ENCODE measurements at places on chromosomes 13 and 19.

DNA sequence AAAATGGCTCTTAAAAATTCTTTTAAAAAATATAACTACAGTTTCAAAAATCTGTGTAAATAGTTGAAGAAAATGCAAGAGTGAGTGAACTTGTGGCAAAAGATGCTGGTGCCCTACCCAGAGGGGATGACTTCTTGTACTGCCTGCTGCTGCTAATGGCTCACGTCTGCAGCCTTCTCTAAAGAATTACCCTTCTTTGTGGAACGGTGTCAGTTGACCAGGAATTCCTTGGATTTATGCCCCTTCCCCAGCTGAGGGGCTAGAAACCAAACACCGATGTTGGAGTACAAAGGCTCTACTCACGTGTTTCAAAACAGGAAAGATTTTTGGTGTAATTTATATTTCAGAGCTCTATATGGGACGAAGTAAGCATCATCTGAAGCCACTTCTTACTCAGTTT lies 1582.8 kb downstream of the OLFM4 start:
- DNase-seq, result no peak

- DNase-seq, result peak; percentile 46
These were observed 102.6 kb upstream of the TSHZ3 start for GRCh38 chr19:31451686-31452330.

GRCh38 chr19:29813642-29814041 lies 1.9 kb downstream of the CCNE1 start:
- DNase-seq, result no peak

GRCh38 chr19:48283908-48284307 lies 14.0 kb downstream of the ZNF114 start:
- DNase-seq, result no peak

DNA sequence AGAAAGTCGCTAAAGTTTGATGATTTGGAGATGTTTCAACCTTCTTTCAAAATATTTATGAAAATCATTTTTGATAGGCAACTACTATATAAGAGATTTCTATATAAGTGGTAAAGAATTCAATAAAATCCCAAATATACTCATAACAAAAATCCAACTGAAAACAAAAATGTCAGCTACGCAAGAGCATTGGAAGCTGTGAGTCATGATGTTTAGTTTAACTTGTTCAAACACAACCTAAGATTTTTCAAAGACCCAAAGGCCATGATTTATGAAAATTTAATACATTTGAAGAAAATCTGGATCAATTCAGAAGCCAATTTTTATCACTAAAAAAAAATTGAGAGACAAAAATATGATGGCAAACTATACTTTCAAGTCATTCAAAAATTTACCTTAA lies 226.6 kb downstream of the MZT1 start:
- peak; percentile 54 for DNase-seq

GRCh38 chr19:20413705-20414104 lies 151.9 kb downstream of the ZNF737 start:
- DNase-seq, result no peak

- no peak for DNase-seq
These were observed 6.1 kb downstream of the FOSB start for GRCh38 chr19:45473682-45474605.

GRCh38 chr19:43498233-43498842 lies 6.2 kb downstream of the PHLDB3 start:
- no peak for DNase-seq

DNA sequence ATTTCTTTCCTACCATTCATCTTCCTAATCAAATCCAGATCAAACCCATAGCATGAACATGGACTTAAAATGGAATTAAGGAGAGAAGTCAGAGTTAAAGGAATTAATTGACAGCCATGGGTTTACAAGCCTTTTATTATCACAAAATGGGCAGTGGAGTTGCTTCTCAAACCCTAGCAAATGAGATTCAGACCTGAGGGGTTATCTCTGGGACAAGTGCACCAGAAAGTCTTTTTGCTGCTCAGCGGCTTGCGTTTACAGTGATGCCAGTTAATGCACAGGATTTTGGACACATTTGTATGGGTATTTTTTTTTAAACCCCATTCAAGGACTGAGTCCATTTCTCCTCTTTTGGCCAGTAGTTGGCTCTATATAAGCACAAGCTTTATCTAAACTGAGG lies 503.0 kb downstream of the EFNB2 start:
- no peak for DNase-seq

DNA sequence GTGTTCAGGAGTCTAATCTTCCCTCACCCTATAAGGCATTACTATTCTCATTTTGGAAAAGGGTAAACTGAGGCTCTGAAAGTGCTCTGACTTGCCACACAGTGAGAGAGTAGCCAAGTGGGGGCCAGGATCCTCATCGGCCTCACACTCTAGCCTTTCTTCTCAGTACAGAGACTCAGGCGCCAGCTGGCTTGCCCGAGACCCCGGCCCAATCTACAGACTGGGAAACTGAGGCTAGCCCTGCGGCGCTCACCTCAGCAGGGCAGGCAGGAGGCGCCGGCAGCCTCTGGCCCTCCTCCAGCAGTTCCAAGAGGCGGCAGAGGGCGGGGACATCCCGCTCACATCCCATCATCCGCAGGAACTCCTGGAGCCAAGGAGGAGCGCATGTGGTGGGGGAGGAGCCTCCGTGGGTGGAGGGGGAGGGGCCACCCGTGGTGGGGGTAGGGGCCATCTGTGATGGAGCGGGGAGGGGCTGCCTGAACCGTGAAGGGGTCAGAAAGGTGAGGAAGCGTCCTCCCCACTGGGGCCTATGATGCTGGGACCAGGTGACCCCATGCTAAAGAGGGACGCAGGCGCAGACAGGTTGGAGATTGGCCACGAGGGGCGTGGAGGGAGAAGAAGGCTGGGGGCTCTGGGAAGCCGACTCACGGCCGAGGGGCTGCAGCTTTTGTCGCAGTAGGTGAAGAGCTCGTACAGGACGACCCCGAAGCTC lies 8.7 kb upstream of the INSL3 start:
- DNase-seq, result peak; percentile 79

DNA sequence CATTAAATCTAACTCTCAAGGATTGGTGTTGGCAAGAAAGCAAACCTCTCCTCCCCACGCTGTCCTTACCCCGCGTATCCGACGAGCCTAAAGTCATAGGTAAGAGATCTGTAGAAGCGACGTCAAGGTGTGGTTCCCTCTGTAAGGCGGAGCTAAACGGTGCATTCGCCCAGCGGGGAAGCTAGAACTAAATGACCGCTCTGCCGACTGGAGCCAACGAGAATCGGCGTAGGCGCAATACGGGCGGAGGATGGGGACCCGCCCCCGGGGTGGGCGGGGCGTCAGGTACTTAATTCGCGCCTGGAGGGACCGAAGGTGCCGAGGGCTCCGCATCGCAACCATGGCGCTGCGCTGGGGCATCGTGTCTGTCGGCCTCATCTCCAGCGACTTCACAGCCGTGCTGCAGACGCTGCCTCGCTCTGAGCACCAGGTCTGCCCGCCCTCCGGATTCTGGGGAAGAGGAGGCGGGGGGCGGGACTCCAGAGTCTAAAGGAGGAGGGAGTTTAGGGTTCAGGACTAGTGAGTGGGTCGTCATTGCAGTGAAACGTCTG lies at the start of gene DHDH:
TSS of gene DHDH (plus strand) at position 318 of the 551 bp plus-strand sequence. CDS start at position 341, 23 bp downstream.
- peak; percentile 97 for DNase-seq

DNA sequence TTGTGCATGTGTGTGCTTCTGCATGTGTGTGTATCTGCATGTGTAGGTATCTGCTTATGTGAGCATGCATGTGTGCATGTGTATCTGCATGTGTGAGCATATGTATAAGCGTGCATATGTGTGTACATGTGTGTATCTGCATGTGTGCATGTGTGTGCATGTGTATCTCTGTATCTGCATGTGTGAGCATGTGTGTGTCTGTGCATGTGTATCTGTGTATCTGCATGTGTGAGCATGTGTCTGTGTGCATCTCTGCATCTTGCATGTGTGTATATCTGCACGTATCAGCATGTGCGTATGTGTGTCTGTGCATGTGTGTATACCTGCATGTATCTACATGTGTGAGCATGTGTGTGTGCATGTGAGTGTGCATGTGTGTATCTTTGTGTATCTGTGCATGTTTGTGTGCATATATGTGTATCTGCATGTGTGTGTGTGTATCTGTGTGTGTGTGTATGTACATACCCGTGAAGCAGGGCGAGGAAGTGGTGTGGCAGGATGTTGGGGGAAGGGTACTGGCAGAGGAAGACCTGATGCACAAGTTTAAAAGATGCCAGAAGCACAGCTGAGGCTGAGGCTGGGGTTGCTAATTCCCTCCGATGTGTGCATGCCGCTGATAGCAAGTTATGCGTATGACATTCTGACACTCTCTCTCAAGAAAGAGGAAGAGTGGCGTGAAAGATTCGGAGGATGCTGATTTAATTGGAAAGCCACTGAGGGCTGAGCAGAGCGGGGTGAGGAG lies 64.2 kb downstream of the TEX29 start:
- DNase-seq, result no peak

GRCh38 chr19:49558591-49558990 lies 21.8 kb downstream of the NOSIP start:
- DNase-seq, result no peak

DNA sequence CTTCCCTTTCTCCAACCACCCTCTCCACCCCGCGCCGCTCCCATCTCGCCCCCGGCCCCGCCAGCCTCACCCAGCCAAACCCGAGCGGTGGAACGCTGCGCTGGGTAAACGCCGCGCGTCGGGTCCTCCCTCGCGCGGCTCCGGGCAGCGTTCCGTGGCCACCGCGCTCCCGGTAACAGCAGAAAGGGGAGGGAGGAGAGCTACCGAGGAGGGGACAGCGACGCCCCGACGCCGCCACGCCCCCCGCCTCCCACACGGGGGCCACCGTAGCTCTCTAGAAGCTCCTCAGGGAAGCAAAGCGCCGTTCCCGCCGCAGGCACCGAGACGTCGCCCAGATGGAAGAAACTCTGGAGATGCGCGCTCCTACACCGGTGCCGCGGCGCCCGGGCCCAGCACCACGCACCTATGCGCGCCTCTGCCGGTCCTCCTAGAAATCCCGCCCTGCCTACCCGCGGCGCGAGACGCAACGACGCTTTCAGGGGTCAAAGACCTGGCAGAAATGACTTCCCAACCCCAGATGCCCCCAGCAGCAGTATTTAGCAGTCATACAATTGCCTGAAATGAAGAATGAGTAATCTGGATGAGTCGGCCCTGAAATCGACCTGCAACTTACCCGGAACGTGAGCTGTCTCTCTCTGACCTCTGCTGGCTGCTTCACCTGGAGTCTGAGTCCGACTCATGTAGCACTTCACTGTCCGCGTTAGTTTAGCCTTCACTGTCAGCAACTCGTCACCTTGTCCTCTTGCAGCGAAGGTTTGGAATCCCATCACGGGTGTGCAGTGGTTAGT lies at the start of gene RUBCNL:
TSS of gene RUBCNL (minus strand) at position 189 of the 788 bp plus-strand sequence. CDS start 14,777 bp downstream, outside the sequence.
- peak; percentile 75 for DNase-seq

DNA sequence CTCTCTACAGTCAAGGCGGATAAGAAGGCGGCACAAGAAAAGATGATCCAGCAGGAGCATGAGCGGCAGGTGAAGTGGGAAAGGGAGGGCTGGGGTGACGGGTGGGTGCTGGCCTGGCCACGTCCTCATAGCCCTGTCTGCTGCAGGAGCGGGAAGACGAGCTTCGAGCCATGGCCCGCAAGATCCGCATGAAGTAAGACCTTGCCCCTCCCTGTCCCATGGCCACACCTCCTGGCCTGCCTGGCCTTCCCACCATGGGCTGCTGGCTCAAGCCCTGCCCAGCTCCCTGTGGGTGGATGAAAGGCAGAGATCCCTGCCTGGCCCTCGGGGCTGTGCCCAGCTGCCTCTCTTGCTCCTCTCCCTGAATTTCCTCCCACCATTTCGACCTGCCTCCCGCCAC lies 7.2 kb downstream of the ZNF296 start:
- peak; percentile 50 for DNase-seq

DNA sequence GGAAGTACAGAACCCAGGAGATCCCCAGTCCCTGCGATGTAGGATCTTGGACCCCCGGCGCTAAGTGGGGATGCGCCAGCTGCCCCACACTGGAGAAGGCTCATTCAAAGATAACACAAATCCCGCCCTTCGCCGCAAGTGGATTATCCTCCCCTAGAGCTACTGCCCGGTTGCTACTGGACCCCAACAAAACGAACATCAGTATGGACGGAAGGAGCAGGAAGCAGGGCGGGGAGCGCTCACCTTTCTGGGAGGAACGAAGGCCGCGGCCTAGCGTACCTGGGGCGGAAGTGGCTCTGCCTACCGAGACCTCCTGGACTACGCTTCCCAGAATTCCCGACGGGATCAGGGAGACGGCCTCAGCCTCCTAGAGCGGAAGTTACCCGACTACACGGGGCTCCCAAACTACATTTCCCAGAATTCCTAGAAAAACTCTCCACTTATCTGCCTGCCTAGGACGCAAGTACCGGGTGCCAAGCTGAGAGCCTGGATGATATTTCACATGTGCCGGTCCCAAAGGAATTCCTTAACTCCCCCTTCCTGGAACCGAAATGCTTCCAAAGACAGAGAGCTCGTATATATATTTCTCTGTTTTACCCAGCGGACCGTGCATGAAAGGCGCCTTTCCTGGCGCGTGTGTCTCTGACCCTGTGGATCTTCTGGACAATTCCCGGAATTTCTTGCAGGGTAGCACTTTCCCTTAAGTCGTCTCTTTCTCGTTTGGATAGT lies at the start of gene ZNF112:
TSS of gene ZNF112 (minus strand) at position 298 of the 729 bp plus-strand sequence. CDS start 16,141 bp downstream, outside the sequence.
- peak; percentile 98 for DNase-seq

DNA sequence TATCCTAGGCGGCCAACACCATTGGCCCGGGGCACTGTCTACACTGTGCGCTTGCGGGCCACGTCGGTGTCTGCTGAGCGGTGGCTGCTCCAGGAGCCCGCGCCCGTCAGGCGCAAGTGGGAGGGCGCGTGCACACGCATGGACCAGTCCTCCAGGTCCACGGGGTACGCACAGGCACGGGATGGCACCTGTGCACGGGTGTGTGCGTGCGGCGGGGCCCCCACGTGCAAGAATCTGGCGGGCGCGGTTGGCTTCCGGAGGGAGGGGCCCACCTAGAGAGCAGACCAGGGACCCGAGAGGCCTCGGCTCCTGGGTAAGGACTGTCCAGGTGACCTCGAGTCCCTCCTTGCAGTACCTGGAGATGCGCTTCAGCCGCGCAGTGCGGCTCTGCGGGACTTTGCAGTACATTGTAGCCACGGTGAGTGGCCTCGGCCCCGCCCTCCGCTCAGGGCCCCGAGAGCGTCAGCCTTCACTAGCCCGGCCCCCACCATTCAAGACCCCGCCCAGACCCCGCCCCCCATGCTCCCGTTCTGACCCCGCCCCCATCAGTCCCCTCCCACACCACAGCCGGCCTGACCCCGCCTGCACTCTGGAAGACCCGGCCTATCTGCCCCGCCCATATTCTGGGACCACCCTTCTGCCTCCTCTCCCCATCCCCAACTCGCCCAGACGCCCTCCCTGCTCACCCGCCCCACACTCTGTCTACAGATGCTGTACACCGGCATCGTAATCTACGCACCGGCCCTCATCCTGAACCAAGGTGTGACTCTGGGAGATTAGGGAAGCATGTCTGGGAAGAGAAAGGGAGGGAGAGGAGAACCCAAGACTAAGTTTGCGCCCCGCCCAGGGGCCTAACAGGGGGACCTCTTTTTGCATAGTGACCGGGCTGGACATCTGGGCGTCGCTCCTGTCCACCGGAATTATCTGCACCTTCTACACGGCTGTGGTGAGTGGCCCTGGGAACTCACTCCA lies 2.3 kb downstream of the SLC5A5 start:
- peak; percentile 60 for DNase-seq

GRCh38 chr13:38382946-38383345 lies 33.3 kb downstream of the UFM1 start:
- no peak for DNase-seq

- no peak for DNase-seq
These were observed 224.9 kb upstream of the STARD13 start for GRCh38 chr13:33510350-33510970.

Data from epithelial cell of esophagus (primary cell).